ENCODE measurements at places on chromosomes 16 and 17.

- DNase-seq: no peak
Measured at GRCh38 chr16:78507576-78507975, 408.1 kb downstream of the WWOX start.

GRCh38 chr17:78610951-78611511 is 33.8 kb upstream of the DNAH17 start:
- no peak for DNase-seq

DNA sequence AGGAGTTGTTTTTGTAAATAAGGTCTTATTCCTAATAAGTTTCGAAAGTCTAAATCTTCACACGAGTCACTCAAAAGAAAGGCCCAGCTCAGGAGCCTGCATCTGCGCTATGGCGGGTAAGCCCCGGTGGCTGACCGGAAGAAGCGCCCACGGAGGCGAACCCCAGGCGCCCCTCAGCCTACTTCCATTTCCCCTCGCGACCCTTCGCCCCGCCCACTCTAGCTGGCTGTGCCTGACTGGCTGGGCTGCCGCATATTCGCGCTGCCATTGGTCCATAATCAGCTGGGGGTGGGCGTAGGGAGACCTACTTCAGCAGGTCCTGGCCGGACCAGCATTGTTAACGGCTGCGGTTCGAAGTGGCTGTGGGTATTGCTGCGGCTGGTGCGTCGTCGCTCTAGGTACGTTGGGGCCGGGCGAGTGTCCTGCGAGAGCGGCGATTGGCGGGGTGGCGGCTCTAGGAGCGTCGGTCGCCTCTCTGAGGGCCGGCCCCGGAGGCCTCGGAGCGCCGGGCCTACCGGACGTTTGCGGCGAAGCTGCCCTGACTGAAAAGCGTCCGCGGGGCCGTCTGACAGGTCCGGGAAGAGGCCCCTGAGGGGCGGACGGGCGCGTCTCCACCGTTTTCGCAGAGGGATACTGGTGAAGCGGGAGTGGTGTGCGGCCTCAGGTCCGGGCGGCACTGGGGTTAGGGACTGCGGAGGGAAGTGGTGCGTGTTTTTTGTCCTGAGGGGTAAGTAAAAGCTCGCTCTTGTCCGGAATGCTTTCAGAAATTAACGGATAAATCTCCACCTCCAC is at the start of gene ATF7IP2:
ATF7IP2 (plus strand) TSS at position 337 of the 792 bp plus-strand sequence. CDS start 44,560 bp downstream, outside the sequence.
- peak; percentile 64 for DNase-seq

DNA sequence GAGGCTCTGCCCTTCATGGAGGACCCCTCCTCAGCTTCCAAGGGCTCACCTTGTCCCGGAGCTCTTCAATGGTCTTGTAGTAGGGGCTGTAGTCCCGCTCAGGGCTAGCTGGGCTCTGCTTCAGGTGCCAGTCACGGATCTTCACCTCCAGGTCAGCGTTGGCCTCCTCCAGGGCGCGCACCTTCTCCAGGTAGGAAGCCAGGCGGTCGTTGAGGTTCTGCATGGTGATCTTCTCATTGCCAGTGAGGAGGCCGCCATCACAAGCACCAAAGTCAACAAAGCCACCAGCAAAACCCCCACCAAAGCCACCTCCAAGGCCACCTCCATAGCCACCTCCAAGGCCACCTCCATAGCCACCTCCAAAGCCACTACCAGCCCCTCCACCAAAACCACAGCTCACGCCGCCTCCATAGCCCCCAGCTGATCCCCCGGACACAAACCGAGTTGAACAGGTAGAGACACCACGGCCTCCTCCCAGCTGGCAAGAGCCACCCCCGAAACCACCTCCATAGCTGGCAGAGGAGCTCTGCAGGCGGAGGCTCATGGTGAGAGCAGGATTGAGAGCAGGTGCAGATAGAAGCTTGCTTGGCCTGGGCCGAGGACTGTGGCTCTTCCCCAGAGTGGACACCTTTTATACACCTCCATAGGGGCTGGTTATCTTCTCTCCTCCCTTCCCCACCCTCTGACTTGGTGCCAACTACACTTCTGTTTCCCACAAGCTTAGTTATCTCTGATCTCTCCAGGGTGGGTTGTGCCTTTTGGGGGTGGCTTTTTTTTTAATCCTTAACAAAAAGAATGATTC is at the start of gene KRT13:
KRT13 (minus strand) TSS at position 606 of the 802 bp plus-strand sequence; CDS start at position 544, 62 bp downstream.
- DNase-seq: no peak

- DNase-seq: no peak
Measured at GRCh38 chr16:78961464-78961863, 639.1 kb downstream of the MAF start.

- DNase-seq: no peak
Measured at GRCh38 chr16:85393674-85394451, 219.3 kb upstream of the GSE1 start.

DNA sequence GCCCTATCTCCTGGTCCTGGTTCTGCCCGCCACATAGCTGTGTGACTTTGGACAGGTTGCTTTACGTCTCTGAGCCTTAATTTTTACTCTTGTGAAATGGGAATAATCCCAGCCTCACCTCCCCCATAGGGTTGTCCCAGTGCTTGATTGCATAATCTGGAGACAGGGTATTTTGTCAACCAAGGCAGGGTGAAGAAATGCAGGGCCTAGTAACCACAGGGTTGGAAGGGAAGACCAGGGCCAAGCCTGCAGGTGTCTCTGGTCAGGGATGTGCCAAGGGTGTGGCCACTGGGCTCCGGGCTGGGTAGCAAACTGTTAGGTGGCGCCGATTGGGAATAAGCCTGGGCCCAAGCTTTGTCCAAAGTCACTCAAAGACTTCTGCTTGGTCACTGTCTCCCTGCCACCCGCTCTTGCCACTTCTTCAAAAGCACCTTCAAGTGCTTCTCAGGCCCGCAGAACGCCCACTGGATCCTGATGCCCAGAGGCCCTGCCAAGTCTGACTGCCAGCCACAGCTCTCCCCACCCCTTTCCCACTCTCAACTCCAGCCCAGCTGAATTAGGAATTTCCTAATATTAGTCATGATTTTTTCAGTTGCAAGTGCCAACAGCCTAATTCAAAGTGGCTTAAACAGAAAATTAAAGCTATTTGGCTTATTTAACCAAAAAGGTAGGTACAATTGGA is 20.6 kb upstream of the COL1A1 start:
- no peak for DNase-seq

GRCh38 chr17:40862985-40863733 is 3.9 kb downstream of the KRT12 start:
- no peak for DNase-seq

- no peak for DNase-seq
Measured at GRCh38 chr16:66911801-66912200, 6.9 kb downstream of the CDH16 start.

- no peak for DNase-seq
Measured at GRCh38 chr17:12229335-12229734, 208.7 kb downstream of the MAP2K4 start.

- DNase-seq: no peak
Measured at GRCh38 chr16:81695321-81696165, 83.5 kb upstream of the PLCG2 start.

DNA sequence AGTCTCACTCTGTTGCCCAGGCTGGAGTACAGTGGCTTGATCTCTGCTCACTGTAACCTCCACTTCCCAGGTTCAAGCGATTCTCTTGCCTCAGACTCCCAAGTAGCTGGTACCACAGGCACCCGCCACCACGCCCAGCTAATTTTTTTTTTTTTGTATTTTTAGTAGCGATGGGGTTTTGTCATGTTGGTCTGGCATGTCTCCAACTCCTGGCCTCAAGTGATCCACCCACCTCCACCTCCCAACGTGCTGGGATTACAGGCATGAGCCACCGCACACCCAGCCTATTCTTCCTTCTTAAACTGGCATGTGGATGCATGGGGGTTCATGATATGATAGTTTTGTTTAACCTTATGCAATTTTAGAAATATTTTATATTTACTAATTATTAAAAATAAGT is 39.4 kb upstream of the VWA3A start:
- no peak for DNase-seq

GRCh38 chr17:56593646-56594319 is at the start of gene NOG:
TSS of gene NOG (plus strand) at chr17:56593699. CDS start at chr17:56594224, 525 bp downstream.
- DNase-seq: no peak

GRCh38 chr16:64437706-64438324 is 684.0 kb downstream of the CDH11 start:
- no peak for DNase-seq

- DNase-seq: no peak
Measured at GRCh38 chr17:73390221-73390620, 78.4 kb upstream of the CDC42EP4 start.

GRCh38 chr17:44312396-44313104 is 4.1 kb downstream of the RUNDC3A start:
- DNase-seq: no peak
